ENCODE measurements at places on chromosomes 2 and 18.

- no peak for DNase-seq
Measured at GRCh38 chr2:209619782-209620181, 151.8 kb upstream of the UNC80 start.

- DNase-seq: no peak
Measured at GRCh38 chr2:95046371-95047112, 21.0 kb downstream of the MAL start.

DNA sequence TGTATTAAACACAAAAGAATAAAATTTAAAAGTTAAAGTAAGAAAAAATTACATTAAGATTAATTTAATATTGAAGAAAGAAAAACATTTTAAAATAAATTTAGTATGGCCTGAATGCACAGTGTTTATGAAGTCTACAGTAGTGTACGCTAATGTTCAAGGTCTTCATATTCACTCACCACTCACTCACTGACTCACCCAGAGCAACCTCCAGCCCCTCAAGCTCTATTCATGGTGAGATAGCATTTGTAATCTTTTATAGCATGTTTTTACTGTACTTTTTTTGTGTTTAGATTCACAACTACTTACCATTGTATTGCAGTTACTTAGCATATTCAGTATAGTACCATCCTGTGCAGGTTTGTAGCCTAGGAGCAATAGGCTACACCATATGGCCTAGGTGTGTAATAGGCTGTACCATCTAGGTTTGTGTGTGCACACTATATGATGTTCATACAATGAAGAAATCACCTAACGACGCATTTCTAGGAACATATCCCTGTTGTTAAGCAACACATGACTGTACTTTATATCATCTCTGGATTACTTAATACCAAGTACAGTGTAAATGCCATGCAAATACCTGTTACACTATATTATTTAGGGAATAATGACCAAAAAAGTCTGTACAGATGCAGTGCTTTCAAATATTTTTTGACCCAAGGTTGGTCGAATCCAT is 144.0 kb upstream of the IL1R2 start:
- DNase-seq: no peak

GRCh38 chr18:6414118-6414722 is 491 bp downstream of the L3MBTL4 start:
- no peak for DNase-seq

GRCh38 chr2:188524519-188525113 is 232.9 kb downstream of the GULP1 start:
- no peak for DNase-seq

- DNase-seq: no peak
Measured at GRCh38 chr2:20012282-20013125, at the start of gene MATN3. TSS of gene MATN3 (minus strand) at chr2:20012668. CDS start at chr2:20012631, 37 bp downstream.
